Mesangial cell (primary cell): ENCODE measurements at places on chromosomes 6 and 20. TPM values are rescaled to one million over a fixed set of nuclear protein-coding genes. Genes with fewer than 3 reads are reported as not detected.

The GRM1 gene
- under 0.01 and 0.25 TPM in 2 replicates for total RNA-seq

The FOXC1 gene
- 17.6 and 34.1 TPM in 2 replicates for total RNA-seq

The TOP1 gene
- total RNA-seq: 13.4 and 20.2 TPM in 2 replicates

The FAM229B gene
- 3.7 and 13.2 TPM in 2 replicates for total RNA-seq

The SLC52A3 gene
- total RNA-seq: not detected in 2 replicates

The RSPH9 gene
- 0.16 and 0.89 TPM in 2 replicates for total RNA-seq

The HLA-DQB1 gene
- total RNA-seq: 1.0 TPM in 1 of 2 replicates, not detected in the other

The CTAGE9 gene
- total RNA-seq: not detected in 2 replicates

The MAK gene
- 0.16 TPM in 1 of 2 replicates, not detected in the other for total RNA-seq

The SIRPG gene
- total RNA-seq: not detected in 2 replicates

The SCRT2 gene
- total RNA-seq: not detected in 2 replicates

The KPNA5 gene
- 4.2 and 4.4 TPM in 2 replicates for total RNA-seq

The TAF8 gene
- total RNA-seq: 19.8 and 23.3 TPM in 2 replicates

The TCF21 gene
- total RNA-seq: 2.1 and 4.7 TPM in 2 replicates

The CENPW gene
- 3.9 and 24.9 TPM in 2 replicates for total RNA-seq

The GSTA2 gene
- not detected in 2 replicates for total RNA-seq

The PRIM2 gene
- total RNA-seq: 7.1 and 24.3 TPM in 2 replicates

The CDH26 gene
- not detected in 2 replicates for total RNA-seq

The SOX4 gene
- total RNA-seq: 31.0 and 137 TPM in 2 replicates

The TRPC4AP gene
- 88.5 and 94.4 TPM in 2 replicates for total RNA-seq

The CD93 gene
- total RNA-seq: not detected in 2 replicates
